GM06990 (cell line): ENCODE measurements at places on chromosomes 7 and 10.

DNA sequence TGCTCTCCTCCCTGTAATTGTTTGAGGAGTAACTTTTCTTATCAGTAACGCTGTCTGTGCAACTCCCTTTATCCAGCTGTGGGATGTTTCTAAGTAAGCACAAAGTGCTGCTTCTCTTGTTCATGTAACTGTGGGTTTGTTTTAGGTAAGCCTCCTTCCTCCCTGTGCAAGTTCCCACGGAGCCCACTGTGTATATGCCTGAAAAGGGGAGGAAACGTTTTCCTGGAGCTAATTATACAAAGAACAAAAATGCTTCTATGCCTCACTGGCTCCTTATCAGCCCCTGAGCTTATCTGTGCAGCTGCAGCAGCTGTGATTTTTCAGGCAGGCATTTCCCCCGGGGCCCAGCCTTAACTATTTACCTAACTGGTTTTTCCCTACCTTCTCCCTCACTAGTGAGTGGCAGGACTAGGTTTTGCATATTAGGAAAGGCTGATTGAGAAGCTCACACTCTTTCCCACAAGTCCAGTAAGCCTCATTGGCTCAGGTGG lies 593.4 kb upstream of the GHITM start:
- DNase-seq: peak; percentile 22

GRCh38 chr7:40329601-40330153 lies 194.9 kb downstream of the SUGCT start:
- no peak for DNase-seq

- no peak for DNase-seq
These were observed 18.5 kb downstream of the ANTXRL start for GRCh38 chr10:46305079-46305818.

DNA sequence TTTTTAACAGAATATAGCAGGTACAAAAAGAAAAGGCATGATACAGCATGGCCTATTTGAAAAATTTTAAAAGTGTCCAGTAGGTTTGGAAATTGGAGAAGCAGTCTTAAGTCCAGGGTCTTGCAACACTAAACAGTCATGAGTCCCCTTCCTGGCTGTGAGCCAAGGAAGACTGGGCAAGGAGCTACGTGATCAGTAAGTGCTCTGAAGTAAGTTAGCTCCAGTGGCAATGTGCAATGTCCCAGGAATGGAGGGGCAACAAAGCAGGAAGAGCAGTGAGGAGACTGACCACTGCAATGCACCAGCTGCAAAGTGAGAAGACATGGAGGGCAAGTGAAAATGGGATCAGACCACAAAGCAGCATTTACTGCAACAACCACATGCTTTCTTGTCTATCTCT lies 72.9 kb upstream of the GRID1 start:
- DNase-seq: no peak

DNA sequence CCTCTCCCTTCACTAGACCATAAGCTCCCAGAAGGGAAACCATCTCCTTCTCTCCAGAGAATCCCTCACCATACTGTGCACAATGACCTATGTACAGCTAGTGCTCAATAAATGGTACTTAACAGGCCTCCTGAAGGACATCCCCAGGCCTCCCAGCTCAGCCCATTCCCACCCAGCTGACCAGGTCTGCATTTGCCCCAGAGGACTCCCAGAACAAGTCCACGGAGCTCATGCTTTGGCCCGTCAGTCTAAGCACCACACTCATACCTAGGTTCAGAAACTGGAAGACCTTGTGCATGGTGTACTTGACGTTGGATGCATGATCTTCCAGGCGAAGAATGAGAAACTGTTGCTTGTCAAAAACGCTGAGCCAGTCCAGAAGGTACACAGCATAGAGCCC lies 81.3 kb downstream of the CHST15 start:
- no peak for DNase-seq

DNA sequence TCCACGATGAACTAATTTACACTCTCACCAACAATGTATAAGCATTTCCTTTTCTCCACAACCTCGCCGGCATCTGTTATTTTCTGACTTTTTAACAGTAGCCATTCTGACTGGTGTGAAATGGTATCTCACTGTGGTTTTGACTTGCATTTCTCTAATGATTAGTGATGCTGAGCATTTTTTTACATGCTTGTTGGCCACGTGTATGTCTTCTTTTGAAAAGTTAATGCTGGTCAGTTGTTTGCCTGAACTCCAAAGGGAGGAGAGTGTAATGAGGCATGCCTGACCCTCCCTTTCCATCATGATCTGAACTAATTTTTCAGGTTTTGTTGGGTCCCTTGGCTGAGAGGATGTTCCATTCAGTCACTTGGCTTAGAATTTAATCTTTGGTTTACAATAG lies 50.7 kb upstream of the SVIL start:
- no peak for DNase-seq

GRCh38 chr10:80136134-80136571 lies 3.6 kb downstream of the PLAC9 start:
- no peak for DNase-seq
